Omental fat pad (tissue), 4 donors: ENCODE measurements at places on chromosomes 1 and 21. TPM values are rescaled to one million over a fixed set of nuclear protein-coding genes. Genes with fewer than 3 reads are reported as not detected.

The HIVEP3 gene
- 6.1 TPM for total RNA-seq

The GFI1 gene
- 2.9 TPM for total RNA-seq

The KCNA3 gene
- total RNA-seq, result 3.5 TPM

The ELAPOR1 gene
- not detected for total RNA-seq

The SLC2A5 gene
- total RNA-seq, result 7.9 TPM

The TSTD1 gene
- total RNA-seq, result 26.0 TPM
